Endodermal cell (in vitro differentiated cells): ENCODE measurements at places on chromosomes 2 and 18.

GRCh38 chr2:145598434-145598833, 1078.5 kb upstream of the ZEB2 start:
- no peak for DNase-seq

- peak; percentile 13 for DNase-seq
Observed at GRCh38 chr2:71609441-71609840, 156.1 kb downstream of the DYSF start.

DNA sequence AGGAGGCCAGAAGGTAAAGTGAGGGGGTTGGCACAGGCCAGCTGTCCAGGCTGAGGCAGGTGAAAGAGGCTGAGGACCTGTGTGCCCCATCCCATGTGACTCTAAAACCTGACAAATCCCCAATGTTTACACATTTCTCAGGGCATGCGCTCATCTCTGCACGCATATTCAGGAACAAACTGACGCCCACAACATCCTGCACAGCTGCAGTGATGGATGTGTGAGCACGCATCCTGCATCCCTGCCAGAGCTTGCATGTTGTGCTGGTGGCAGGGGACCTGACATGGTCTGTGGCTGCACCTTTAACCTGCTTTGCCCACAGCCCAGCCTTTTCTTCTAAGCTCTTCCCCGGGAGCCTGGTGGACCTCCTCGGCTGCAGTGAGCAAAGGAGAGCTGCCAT, 83.1 kb downstream of the FBXO15 start:
- no peak for DNase-seq

DNA sequence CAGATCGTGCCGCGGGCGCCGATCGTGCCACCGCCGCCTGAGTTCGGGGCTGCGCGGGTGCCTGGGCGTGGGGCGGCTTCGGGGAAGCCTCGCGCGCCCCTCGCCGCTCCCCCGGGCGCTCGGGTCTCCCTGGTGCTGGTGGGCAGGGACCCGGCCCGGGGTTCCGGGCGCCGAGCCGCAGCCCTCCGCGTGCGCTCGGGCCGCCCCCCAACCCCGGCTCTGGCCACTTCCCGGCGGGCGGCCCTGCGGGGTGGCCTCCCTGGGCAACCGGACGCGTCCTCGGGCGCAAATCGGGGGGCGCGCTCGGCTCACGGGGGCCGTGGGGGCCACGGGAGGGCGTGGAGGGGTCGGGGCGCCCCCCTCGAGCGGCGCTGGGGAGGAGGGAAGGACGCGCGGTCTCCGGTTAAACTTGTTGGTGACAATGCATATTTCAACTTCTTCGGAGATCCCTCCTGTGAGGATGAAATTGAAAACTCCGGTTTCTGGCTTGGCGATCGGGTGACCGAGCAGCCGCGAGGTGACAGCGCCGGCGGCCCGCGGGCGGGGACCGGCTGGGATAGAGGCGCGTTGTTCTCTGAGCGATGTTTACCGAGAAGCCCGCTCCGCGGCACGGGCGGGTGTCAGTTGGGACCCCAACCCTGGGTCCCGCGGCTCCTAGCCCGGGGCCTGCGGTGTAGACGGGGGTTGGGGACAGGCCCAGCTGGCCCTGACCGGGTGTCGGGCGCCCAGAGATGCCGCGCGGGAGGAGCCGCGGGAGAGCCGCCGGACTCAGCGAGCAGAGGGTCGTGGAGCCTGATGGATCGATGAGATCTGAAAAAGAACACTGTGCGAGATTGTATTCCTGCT, 676 bp downstream of the SH3BP4 start:
- DNase-seq, result peak; percentile 72

DNA sequence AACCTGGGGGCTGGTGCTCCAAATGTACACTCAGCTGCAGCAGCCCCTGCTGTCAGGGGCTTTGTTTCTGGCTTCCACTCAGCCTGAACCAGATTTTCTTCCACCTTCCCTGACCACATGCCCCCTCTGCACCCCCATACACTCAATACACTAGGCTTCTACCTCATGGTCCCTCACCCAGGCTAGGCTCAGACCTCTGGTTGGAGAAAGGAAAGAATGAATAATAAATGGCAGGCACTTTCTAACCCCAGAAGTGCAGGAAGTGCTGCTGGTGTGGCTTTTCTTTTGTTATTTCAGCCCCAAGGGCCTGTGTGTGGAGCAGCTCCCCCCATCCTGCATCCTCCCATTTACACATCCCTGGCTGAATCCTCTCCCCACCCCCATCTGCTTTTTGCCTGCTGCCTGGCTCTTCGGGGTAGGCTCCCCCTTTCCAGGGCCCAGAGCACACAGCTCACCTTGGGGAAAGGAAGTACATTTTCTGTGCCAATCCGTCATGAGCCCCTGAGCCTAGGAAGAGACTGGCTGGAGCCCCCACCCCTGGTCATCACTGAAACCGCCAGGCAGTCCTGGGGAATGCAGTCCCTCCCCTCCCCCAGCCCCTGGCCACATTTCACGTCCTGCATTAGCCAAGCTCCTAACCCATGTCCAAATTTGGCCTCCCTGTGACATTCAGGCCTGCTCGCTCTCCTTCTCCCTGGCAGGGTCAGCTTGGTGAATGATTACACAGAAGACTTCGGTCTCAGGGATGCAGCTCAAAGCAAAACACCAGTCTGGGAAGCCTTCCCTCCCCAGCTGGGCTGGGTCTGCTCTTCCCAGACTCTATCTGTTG, 2.6 kb downstream of the DYSF start:
- peak; percentile 77 for DNase-seq

DNA sequence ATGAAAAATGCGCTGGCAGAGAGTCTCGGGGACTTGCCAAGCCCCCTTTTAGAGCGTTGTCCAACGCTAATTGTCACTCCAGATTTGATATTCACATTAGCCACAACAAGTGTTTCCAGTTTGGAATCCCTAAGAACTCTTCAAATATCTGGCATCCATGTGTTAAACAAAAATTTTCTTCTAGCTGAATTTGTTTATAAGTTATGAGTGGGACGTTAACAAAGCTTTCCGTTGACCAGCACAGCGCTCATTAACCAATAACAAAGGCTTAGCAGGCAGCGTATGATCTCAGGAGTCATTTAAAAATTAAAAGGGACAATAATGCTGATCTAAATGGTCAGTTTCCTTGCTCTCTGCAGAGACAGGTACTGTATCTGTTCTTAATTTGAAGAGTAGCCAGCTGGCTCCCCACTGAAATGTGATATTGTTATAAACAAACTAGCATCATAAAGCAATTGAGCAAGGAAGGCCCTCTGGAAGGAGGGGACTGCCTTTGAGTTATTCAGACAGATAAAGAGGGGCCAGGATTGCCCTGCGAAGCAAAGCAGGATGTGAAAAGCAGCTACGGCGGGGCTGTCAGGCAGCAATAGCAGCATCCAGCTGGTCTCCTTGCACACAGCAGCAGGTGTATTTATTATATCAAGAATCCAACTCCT, 337.2 kb upstream of the SALL3 start:
- DNase-seq, result no peak

- no peak for DNase-seq
Observed at GRCh38 chr2:144796936-144797335, 277.0 kb upstream of the ZEB2 start.

- no peak for DNase-seq
Observed at GRCh38 chr2:167196461-167197252, 308.4 kb downstream of the XIRP2 start.
